ENCODE measurements at places on chromosomes 3 and 15.

DNA sequence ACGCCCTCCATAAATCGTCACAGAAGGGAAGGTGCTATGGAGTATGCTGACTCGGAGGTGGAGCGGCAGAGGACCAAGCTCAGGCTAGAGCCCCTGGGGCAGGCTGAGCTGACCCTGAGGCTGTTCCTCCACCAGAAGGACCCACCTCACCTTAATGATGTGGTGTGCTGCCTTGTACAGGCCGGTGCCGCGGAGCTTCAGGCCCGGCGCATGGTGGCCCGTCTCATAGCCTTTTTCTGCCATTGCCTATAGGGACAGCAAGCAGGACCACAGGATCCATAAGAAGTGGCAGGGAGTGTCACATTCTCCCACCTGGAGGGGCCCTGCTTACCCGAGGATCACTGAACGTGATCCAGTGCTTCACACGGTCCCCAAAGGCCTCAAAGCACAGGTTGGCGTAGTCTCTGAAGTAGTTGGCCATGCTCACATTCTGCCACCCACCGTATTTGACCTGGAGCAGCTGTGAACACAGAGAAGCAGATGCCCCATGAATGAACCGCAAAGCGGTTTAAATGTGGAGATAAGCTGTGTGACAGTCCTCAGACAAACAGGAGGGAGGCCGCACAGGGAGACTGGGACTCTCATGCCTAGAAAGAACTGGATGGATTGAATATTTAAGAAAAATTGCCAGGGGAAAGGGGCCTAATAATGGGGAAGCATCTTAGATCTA, 4.8 kb downstream of the LCTL start:
- peak; percentile 10 for DNase-seq

DNA sequence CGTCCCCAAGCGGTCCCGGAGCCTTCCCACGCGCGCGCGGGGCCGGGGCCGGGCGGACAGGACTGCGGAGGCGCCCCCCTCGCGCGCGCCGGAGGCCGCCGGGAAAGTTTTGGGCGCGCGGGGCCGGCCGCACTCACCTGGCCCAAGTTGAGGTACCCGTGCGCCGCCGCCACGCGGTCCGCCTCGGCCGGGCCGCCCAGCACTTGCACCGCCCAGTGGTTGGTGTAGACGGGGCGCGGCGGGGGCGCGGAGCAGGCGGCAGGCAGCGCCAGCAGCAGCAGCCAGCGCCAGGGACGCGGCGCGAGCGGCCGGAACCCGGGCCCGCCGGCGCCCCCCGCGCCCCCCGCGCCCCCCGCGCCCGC, 289 bp downstream of the PCSK6 start:
- peak; percentile 73 for DNase-seq

GRCh38 chr15:55387027-55387426, 21.1 kb downstream of the CCPG1 start:
- no peak for DNase-seq

DNA sequence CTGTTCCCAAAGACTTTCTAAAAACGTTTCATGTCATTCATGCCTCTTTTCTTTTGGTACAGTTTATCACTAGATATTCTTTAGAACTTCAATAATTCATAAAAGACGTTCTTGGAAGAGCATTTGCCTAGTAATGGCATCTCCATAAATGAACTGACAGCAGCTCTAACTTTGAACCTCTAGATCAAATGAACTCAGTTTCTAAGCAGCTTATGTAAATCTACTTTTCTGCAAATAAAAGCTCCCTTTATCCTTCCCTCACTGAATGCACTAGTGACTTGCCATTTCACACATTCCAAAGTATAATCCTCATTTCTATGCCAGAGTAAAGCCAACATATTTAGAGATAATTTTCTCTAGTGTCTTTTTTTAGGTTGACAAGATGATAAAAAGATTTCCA, 85.2 kb downstream of the ZMAT3 start:
- no peak for DNase-seq

DNA sequence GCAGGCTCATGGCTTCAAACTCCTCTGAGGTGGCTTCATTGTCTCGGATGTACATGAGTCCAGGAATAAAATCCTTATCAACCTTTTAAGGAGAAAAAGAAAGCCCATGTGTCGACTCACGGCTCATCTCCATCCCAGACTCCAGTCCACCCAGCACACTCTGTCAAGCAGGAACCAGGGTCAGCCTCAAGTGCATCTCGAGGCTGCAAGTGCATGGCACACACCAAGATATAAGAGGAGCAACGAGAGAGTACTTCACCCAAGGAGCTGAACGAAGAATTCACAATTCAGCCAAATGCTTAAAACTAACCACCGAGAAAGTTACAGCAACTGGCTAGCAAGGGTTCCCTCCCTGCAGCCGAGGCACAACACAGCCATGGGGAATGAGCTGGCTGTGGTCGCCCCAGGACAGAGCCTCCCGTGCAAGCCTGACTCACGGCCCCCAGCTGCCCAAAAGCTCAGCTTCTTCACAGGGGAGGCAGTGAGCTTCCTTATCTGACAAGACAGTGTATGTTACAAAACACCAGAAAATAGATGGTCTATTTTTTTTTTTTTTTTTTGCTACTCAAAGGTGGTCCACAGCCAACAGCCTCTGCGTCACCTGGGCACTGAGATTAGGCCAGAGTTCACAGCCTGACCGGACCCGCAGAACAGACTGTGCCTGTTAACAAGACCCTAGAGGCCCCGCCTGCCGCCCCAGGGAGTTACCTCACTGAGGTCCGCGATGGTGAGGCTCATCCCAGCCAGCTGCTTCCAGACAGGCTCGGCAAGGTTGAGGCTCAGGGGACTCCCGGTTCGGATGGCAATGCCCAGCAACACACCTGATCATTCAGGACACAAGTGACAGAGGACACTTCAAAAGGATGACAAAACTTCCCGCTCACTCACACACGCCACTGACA, 15.9 kb upstream of the OCA2 start:
- no peak for DNase-seq

GRCh38 chr3:41195946-41196345, 3.4 kb upstream of the CTNNB1 start:
- DNase-seq, result no peak

- no peak for DNase-seq
These were observed 51.2 kb downstream of the SLC25A26 start for GRCh38 chr3:66272016-66272415.

GRCh38 chr15:69757186-69757585, 304.6 kb downstream of the RPLP1 start:
- no peak for DNase-seq

DNA sequence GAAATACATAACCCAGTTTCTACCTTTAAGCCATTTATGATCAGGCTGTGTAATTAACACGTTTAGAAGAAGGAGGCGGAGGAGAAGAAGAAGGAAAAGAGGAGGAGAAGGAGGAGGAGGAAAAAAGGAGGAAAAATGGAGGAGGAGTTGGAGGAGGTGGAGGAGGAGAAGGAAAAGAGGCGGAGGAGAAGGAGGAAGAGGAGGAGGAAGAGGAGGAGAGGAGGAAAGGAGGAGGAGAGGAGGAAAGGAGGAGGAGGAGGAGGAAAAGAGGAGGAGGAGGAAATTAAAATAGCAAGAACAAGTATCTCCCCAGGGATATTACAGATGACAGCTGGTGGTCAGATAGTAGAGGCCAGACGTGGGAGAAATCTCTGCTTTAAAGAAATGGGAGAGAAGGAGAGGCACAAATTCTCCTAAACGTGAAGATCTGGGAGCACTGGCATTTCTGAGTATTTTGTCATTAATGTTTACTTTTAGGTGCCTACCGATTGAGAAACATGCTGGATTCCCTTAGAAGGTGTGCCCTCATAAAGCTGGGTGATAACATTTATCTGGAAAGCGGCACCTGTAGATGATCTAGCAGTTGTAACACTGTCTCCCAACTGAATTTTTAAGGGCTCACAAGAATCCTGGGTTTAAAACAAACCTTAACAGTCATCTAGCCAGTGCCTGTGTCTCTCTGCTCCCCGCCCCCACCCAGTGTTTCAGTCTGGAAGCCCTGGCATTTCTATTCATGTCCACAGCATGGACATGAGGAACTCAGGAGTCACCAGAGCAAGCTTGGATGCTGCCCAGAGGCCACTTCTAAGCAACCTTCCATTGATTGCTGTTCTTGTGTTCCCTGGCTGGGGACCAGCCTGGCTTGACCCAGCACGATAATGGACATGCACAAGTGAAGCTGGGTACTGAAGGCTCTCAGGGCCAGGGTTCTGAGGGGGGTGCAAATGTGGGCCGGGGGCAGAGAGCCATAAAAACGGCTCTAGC, 75.2 kb downstream of the CHRNA7 start:
- no peak for DNase-seq

GRCh38 chr3:133830071-133830470, 24.5 kb downstream of the SRPRB start:
- no peak for DNase-seq

DNA sequence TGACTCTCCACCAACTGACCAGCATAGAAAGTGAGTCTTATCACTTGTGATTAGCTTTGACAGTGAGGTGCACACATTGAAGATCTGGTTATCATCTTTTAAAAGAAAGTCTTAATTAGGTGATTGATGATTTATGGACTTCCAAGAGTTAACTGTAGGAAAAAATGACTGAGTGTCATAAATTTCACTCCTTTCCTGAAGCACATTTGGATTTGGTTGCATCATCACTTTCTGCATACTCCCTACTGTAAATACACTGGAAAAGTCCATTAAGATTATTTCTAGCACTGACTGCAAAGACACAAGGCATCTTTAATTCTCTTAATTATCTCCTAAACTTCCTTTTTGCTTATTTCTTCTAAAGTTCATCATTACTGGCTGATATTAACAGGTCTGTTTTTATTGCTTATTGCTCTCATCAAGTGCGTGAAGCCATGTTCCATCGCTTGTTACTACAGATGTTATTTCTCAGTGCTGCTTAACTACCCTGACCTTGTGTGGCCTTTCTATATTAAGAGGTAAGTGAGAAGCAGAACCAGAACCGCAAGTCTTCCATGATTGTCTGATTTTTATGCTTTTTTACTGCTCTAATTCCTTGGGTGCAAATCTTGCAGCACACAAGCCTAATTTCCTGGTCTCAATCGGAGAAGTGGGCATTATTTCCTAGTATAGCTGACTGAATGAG, 153.2 kb downstream of the MEIS2 start:
- DNase-seq, result no peak

DNA sequence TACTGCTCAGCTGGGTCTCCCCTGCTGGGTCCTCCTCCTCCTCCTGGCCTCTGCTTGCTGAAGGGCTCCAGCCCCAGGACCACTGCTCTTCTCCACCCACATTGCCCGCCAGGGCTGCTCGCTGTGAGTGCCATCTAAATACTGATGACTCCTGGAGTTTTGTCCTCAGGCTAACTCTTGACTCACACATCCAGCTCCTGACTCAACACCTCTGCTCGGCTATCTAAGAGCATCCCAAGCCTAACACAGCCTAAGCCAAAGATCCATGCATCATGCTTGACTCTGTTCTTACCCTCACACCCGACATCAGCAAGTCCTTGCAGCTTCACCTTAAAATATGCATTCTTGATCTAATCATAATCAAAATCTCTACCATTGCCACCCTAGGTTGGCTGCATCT, 260.2 kb downstream of the KLF13 start:
- no peak for DNase-seq

- DNase-seq, result no peak
These were observed 591.1 kb downstream of the GBE1 start for GRCh38 chr3:81170298-81170697.

- DNase-seq, result no peak
These were observed 40.4 kb downstream of the GOLGA6A start for GRCh38 chr15:74041777-74042435.

GRCh38 chr15:72934921-72935320, 117.3 kb upstream of the NEO1 start:
- DNase-seq, result no peak

DNA sequence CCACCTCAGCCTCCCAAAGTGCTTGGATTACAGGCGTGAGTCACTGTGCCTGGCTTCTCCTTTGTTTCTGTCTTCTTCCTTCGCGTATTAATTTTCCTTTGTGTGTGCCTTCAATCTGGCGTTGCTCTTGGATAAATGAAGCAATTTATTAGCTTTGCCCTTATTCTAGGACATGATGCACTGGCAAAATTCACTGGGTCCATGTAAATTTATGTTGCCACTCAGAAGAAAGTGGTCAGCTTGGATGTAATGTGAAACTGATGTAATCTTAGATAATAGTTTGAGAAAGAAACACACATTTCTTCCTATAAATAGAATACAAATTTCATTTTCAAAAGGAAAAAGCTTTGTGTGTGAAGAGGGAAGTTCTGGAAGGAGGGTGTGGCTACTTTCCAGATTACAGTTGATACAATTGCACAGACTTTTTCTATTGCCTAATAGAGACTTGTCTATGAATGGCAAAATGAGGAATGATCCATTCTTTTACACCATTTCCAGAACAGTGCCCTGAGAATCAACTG, 23.3 kb upstream of the ATP1B3 start:
- DNase-seq, result no peak

DNA sequence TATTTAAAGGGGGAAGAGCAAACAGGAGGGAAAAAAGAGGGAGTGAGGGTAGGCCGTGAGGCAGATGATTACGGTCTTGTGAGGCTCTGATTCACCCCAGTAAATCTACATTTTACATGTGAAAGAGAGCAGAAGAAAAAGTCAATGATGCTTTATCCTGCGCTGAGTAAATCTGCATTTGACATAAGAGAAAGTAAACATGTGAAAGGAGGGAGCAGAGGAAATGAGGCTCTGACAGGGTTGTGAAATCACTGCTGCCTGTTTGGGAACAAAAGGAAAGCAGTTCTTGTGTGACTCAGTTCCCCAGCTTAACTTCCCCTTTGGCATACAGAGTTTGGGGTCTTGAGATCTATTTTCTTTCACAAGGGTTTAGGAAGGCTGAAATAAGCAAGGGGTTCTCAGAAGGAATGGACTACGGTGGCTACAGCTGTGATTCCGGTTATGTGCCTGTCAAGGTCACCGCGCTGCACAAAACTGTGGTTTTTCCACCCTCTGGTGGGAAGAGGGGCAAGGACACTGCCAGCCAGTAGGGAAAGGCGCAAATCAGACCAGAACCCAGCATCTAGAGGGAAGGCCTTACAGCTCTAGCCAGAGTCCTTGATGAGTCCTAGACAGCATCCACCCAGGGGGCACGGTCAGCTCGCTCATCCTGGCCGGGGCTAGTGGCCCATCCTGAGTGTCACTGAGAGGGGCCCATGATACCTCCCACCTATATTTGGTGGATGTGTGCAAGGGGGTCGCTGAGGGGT, 18.9 kb upstream of the HCN4 start:
- no peak for DNase-seq

GRCh38 chr3:112974178-112974517, 755 bp downstream of the CD200R1 start:
- DNase-seq, result no peak

DNA sequence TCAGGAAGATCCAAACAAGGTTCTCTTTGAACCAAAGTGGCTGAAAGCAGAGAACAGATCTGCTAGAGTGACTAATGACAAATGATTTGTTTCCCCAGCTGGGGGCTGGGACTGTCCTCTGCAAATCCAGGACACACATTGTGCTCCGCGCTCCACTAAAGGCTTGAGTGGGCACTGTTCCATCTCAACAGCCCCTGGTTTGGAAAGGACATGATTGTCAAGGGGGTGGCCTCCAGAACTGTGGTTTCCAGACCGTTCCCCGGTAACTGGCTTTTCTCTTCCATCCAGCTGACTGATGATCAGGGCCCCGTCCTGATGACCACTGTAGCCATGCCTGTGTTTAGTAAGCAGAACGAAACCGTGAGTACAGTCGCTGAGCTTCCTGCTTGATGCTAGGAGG, 91.0 kb downstream of the LRTM1 start:
- DNase-seq, result peak; percentile 1

GRCh38 chr3:74613521-74614106, 845 bp downstream of the CNTN3 start:
- DNase-seq, result peak; percentile 40

Measured in DMS53 (cell line).